EH (cell line): ENCODE measurements at places on chromosomes 2 and 18.

DNA sequence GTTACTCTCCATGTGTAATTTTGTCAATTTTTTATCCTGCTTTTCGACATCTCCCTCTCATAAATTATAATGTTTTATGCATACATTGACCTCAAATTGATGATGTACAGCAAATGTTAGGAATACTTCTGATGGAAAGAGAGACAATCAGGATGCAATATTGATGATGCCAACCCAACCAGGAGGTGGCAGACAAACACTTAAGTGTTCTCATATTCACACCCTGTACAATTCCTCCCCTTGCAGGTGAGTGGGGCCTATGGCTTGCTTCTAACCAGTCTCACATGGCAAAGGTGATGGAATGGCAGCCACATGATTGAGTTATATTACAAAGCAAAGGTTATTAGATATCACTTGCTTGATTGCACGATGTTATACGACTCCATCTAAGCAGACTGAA lies 594.3 kb upstream of the REG3G start:
- no peak for DNase-seq

DNA sequence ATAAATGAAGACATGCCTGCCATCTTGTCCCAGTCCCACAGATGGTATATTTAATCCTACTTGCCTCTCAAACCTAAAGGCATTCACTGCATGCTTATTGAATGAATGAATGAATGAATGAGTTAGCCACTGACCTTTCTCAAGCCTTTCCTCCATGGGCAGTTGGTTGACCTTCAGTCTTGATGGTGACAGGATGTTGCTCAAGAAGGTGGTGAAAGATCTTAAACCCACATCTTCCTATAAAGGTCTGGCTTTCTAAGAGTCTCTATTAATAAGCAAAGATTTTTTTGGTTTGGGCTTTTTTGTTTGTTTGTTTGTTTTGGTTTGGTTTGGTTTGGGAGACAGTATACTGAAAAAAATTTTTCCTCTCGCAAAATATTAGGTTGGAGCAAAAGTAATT lies 41.7 kb downstream of the KIAA2012 start:
- DNase-seq: peak; percentile 39

DNA sequence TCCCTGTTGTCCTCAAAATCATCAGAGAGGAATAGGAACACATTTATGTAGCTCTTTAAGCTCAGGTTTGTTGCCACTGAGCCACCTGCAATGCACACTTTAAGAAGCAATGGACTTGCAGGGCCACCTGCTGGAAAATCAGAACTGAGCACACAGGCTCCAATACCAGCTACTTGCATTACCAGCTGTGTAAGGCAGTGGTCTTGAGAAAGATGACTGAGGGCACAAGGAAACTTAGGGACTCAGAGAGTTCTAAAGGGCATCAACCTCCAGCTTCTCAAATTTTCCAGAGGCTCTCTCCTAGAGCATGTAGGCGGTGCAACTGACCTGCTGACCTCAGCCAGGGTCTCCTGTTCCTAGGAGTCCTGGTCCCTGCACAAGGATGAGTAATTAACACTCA lies 2.5 kb upstream of the CNDP2 start:
- DNase-seq: peak; percentile 41

- DNase-seq: no peak
Measured at GRCh38 chr18:26653943-26654615, 105.7 kb upstream of the KCTD1 start.

DNA sequence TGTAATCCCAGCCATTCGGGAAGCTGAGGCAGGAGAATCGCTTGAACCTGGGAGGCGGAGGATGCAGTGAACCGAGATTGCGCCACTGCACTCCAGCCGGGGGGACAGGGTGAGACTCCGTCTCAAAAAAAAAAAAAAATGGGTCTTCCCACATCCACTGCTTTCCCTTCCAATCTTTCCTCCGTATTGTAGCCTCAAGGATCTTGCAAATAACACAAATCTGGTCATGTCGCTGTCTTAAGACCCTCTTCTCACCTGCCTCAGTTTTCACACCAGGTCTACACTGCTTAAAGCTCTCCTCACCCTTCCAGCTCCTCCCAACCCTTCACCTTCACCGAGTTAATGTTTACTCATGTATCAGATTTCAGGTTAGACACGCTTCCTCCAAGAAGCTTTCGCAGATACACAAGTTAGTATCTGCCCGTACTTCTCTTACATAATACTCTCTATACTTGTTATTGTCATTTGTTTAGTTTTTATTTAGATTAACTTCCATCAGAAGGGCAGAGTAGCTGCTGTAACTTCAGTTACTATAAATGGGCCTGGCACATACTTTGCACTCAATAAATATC lies 1.5 kb downstream of the IER3IP1 start:
- no peak for DNase-seq

- DNase-seq: peak; percentile 10
Measured at GRCh38 chr2:238459081-238459629, 32.4 kb downstream of the ASB1 start.

DNA sequence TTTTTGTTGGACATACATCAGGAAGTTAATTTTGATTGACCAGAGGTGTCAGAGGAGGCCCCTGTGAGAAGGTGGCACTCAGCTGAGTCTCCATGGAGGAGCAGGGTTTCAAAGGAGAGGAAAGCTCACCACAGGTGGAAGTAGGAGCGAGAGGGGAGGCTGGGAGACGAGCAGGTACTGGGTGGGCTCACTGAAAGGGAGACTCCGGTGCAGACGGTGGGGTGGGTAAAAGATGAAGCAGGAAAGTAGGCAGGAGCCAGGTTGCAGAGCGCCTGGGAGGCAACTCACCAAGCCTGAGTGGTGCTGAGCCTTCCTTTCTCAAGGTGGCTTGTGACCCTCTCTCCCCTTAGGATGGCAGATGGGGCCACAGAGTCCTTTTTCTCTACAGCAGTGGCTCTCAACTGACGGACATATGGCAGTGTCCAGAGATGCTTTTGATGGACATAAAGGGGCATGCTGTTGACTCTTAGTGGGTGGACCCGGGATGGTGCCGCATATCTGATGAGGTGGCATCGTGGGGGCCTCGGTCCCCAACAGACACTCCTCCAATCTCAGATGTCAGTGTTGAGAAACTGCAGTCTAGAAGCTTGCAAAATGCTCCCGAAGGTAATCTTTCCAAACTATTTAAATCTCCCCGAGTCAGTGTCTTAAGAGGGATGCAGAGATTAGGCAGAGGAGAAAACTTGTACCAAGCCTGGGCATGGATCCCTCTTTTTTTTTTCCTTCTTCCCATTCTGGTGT lies 64.0 kb downstream of the LPIN1 start:
- no peak for DNase-seq

GRCh38 chr2:186274936-186275575 lies 211.0 kb upstream of the ZC3H15 start:
- peak; percentile 50 for DNase-seq

DNA sequence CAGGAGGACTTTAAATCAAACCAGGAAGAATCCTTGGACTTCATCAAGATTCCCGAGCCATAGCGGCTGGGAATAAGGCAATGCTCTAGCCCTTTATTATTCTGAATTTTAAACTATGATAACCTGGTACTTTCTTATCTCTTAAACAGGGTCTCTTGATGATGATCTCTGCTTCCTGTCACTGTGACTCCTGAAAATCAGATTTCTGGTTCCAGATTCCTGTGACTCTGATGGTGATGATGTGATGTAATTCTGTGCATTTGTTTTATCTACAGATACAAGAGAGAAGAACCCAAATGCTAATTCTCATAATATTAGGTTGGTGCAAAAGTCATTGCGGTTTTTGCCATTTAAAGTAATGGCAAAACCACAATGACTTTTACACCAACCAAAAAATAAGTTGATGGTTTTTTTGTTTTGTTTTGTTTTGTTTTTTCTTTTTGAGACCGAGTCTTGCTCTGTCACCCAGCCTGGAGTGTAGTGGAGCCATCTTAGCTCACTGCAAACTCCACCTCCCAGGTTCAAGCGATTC lies 116.3 kb upstream of the CREB1 start:
- no peak for DNase-seq

GRCh38 chr2:129253461-129253812 lies 726.0 kb upstream of the RAB6C start:
- DNase-seq: no peak

GRCh38 chr2:20429528-20429927 lies 17.3 kb upstream of the RHOB start:
- DNase-seq: no peak

GRCh38 chr2:45014016-45014702 lies 4.9 kb upstream of the SIX2 start:
- peak; percentile 58 for DNase-seq

DNA sequence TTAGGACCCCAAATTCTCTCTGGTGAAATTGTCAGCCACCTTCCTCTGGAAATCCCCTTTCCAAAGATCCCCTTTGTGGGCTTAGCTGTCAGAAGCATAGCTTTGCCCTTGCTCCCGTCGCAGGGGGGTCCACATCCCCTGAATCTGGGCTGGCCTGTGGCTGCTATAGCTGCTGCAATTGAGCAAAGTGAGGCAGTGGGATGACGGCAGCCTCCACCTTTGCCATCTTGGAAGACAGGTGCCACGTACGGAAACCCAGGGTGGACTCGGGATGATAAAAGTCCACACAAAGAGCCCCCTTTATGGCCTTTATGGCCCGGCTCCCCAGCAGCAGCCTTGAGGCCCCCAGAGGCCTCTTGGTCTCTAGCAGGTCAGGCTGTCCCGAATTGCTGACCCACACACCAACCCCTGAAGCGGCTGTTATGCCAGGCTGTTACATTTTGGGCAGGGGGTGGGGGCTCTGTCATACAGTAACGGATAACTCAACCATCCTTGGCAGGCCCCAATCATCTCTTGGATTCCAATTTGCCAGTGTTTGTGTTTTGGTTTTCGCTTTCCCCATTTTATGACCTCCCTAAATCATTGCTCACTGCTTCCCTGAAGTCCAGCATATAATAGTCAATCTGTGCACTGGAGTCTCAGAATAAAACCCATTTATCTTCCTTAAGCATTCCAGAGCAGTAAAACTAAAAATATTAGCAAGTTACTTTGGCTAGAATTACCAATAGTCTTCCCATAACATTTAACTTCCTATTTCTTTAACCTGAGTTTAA lies 33.2 kb upstream of the ID2 start:
- no peak for DNase-seq

GRCh38 chr2:103249462-103249861 lies 487.6 kb downstream of the TMEM182 start:
- DNase-seq: no peak

- peak; percentile 64 for DNase-seq
Measured at GRCh38 chr2:26346454-26347053, at the start of gene ADGRF3. TSS of gene ADGRF3 (minus strand) at chr2:26346789. CDS start at chr2:26346234, 555 bp downstream.

DNA sequence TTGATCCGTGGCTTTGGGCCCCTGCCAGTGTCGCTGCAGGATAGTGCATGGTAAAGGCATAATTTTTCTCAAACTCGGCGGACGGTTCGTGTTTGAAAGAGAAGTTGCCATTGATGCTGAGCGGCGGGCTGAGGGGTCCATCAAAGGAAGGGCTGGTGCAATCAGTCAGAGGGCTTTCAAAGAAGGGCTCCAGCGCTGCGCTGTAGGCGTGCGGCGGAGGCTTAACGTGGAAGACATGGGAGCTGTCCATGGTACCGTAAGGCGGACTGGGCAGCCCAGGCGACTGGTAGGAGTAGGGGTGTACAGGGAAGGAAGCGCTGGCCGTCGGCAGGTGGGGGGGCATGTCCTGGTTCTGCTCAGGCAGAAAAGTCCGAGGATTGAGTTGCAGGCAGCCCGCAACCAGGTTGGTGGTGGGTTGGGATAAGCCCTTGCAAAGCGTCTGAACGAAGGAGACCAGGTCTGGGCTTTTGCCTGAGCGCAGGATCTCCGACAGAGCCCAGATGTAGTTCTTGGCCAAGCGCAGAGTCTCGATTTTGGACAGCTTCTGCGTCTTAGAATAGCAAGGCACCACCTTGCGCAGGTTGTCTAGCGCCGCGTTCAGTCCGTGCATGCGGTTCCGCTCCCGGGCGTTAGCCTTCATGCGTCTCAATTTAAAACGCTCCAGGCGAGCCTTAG lies 2.3 kb downstream of the NEUROD1 start:
- peak; percentile 71 for DNase-seq

GRCh38 chr2:71526141-71526540 lies 72.8 kb downstream of the DYSF start:
- DNase-seq: no peak

GRCh38 chr2:101882769-101883307 lies 108.9 kb upstream of the IL1R2 start:
- DNase-seq: no peak

DNA sequence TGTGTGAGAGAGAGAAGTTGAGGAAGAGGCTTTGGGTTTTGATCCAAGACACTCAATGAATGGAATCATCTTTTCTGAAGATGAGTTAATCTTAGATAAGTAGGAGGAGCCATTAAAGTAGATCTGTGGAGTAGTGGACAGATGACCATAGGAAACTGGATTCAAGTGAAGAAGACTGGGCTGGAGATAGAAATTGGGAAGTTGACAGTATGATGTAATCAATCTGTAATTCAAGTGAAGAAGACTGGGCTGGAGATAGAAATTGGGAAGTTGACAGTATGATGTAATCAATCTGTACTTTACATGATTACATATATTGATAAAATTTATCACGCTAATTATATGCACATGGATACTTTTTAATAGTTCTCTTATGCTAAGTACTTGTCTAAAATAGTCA lies 92.8 kb downstream of the PHLPP1 start:
- no peak for DNase-seq

- DNase-seq: no peak
Measured at GRCh38 chr2:15868186-15868585, 72.2 kb upstream of the MYCN start.

- DNase-seq: no peak
Measured at GRCh38 chr2:179096090-179096489, 46.2 kb upstream of the CCDC141 start.

GRCh38 chr2:238848976-238849853 lies 1.3 kb downstream of the TWIST2 start:
- DNase-seq: peak; percentile 57

- no peak for DNase-seq
Measured at GRCh38 chr18:51537487-51537886, 340.0 kb upstream of the MEX3C start.

DNA sequence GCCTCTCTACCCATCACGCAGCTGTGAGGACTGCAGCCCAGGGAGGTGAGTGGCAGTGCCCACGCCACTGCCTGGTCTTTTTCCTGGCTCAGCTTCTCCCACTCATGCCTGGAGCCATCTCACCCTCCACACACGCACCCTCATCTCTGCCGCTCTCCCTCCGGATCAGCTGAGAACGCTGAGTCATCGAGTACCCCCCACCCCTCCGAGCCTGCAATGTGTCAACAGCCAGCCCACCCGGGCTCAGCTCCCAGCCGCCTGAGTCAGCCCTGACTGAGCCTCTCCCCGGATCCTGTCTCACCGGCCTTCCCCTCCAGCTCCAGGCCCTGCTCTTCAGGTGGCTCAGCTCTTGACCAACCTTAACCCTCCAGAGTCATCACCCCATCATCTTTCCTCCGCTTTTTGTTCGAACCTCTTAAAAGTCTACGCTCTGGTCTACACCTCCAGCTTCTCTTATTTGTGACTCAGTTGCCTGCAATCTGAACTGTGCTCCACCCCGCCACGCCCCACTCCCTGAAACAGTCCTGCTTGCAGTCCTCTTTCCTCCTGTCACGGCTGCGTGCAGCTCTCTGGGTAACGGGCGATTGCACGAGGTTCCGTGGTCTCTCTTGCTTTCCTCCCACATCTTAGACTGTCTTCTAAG lies 94.4 kb upstream of the ASAP2 start:
- DNase-seq: peak; percentile 93
